Stimulated activated CD8-positive, alpha-beta memory T cell treated with anti-CD3 and anti-CD28 coated beads, Interleukin-12 subunit alpha, Interleukin-12 subunit beta, amount 100 ng/mL, for 1 hour (primary cell): ENCODE measurements at places on chromosomes 3 and 15.

DNA sequence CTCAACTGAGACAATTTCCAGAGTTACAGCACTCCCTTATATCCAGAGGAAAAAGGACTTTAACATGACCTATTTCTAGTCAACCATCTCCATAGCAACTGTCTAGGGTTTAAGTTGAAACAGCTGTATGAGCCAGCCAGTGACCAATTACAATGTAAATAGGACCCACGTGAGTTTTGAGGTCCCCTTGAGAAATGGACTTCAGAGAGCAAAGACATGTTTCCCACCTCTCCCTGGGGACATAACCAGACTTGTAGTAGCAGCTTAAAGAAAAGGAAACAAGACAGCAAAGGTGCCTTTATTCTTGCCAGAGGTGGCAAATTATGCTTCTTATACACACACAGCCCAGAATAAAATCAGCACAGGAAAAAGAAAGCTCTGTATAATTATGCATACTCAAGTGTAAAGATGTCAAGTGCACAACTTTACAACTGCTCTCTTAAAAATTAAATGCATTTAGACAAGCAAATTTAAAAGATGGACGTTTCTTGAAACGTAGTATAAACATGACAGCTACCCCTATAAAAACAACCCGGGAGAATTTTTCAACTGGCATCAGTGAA lies 40.2 kb downstream of the SUMF1 start:
- DNase-seq = no peak

GRCh38 chr3:149224736-149225594 lies 3.3 kb upstream of the CP start:
- no peak for DNase-seq

DNA sequence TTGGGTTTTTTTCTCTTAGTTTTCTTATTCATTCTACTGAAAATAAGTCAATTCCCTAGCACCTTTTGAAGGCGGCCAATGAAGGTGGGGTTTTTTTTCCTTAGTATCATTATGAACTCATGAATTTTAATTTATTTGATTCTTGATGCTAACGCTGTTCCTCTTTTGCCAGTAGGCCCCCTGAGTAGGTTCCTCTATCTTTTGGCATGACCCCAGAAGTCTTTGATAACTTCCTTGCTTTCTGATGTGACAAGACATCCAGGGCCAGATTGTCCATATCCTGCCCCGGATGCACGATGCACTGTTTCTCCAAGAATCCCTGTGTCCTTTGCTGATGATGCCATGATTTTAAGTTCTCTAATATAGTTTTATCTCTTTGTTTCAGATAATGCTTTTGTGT lies 20.6 kb downstream of the LRRK1 start:
- DNase-seq = no peak

DNA sequence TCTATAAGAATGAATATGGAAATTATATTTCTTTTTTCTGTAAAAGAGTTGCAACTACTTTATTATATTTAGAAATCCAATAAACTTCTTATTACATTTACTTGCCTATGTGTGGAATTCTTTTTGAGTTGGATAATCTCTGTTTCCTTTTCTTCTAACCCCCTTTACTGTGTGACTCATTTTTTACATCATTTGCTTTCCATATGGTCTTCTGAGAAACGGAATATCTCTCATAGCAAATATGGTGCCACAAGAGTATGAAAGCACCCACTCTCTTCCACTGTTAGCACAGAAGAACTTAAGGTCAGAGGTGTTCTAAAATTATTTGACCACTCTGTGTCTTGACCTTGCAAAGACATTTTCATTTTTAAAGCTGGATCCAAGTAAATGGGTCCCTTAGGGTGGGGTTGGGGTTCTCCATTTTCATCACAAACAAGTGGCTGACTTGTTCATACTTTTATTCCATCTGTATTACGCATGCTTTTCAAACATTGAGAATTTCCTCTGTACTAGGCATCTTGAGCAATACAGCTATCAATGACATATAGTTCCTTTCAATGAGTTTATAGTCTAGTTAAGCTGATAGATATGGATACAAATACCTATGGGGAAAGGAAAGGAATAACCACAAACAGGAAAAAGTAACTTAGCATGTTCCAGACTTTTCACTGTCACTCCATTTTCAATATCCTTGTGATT lies 281.1 kb upstream of the TPRG1 start:
- no peak for DNase-seq

DNA sequence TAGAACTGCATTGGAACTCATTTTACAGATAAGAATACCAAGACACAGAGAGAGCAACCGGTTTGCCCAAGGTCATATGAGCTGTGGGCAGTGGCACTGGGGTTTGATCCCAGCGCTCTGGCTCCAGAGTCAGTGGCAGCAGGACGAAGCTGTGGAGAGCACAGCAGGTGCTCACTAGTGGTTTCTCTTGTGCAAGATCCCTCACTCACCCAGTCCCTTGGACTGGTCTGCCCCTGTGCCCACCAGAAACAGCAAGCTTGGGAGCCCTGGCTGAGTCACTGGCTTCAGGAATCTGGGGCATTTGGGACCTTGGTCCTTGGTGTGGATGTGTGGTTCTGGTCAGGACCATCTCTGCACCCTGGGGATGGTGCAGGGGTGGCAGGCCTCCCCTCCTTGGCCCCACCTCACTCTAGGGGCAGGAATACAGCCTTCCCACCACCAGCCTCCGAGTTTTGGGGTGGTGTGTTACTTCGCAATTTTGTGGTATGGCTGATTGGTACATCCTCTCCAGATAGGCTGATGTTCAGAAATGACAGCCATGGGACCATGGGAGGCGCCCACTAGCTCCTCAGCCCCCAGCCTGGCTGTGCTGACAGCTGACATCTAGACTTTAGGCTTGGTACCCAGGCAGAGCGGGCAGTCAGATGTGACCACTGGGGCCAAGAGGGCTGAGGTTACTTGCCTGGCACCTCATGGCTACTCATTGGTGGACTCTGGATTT lies 104.6 kb downstream of the LSM3 start:
- DNase-seq = no peak

DNA sequence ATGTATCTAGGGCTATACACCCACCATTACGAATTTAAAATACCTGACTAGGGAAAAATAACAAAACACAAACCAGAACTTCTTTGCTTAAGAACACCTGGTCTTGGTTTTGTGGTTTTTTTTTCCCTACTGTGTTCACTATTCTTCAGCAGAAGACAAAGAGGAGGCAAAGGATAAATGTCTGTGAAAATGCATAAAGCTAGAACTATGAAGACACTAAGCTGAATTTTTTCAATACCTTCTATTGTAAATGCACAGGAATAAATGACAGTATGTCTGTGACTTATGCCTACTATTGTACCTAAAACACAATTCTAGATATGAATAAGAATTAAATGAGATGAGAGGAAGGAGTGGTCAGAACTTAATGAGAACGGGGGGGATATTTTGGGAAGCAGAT lies 86.9 kb downstream of the TBL1XR1 start:
- DNase-seq = no peak

- DNase-seq = no peak
These were observed 277.7 kb downstream of the EDEM1 start for GRCh38 chr3:5465183-5465582.

DNA sequence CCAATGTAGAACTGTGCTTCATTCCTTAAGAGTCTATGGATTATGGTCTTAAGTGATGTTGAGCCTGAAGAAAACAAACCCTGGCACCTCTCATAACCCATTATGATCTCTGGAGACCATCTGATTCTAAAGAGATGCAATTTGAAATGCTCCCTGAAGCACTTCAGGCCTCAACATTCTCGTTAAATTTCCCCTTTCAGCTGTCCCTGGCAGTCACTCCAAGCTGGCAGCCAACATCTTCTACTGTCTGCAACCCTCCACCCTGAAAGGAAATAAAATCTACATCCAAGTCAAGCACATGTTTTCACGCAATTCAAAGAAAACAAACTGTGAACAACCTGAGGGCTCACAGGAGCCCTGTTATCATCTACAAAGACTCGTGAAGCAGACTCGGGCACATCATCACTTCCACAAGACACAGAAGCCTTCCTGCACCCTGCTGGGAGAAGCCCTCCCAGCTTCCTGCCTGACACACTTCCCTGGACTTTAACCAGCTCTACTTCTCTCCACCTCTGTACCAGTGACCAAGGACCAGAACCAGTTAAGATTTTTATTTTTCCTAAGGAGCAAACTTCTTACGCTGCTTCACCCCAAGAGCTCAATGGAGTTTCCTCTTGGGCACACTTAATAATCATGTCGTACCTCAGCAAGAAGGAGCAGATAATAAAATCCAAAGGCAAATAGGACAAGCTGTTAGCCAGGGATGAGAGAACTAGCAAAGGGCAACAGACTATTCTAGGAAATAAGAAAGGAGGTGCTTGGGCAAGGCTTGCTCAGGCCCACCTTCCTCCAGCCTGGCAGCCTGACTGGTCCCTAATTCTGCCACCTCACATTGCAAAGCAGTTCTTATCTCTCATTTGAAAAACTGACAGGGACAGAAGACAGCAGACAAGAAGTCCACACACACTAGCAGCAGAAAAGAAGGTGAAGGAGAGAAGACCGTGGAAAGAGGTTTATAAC lies 67.1 kb downstream of the MAGI1 start:
- DNase-seq = no peak

- no peak for DNase-seq
These were observed 26.6 kb downstream of the SEMA7A start for GRCh38 chr15:74406992-74407705.

DNA sequence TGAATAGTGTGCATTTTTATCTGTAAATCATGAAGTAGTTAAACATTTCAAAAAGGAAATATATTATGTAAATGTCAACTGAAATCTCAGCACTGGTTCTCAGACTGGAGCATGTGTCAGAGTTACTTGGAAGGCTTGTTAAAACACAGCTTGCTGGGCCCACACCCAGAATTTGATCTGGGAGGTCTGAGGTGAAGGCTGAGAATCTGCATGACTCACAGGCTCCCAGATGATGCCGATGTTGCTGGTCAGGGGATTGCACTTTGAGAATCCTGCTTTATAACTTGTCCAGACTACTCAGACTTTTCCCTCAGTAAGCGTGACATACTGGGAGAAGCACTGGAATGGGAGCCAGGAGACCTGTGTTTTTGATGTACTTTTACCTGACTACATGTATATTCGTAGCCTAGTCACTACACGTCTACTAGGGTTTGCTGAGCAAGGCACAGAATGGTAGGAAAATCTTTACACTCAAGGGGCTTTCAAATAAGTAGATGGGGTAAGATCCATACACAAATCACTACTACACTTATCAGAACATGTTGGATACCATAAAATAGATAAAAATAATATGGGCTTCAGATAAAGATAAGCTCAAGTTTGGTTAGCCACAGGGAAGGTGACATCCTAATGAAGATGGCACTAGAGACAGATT lies 77.1 kb upstream of the MEX3B start:
- DNase-seq = no peak

- no peak for DNase-seq
These were observed 177.0 kb downstream of the RAP2B start for GRCh38 chr3:153339065-153339464.

GRCh38 chr3:8658306-8659212 lies 14.0 kb upstream of the SSUH2 start:
- no peak for DNase-seq
